ENCODE measurements at places on chromosomes 3 and 15.
A peak's percentile ranks its signal among the peaks of the same experiment; 100 is the strongest.

DNA sequence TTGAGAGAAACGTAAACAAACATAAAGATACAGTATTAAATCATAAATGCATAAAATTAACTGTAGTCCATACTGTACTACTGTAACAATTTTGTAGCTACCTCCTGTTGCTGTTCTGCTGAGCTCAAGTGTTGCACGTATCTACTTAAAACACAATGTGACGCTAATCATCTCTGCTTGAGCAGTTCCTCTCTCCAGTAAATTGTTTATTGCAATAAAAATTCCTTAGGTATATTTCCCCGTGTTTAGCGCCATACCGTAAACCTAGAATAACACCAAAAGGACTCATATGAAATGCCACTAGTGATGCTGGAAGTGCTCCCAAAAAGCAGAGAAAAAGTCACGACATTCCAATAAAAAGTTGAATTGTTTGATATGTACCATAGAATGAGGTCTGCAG, 152.3 kb downstream of the LRRN1 start:
- no peak for DNase-seq

DNA sequence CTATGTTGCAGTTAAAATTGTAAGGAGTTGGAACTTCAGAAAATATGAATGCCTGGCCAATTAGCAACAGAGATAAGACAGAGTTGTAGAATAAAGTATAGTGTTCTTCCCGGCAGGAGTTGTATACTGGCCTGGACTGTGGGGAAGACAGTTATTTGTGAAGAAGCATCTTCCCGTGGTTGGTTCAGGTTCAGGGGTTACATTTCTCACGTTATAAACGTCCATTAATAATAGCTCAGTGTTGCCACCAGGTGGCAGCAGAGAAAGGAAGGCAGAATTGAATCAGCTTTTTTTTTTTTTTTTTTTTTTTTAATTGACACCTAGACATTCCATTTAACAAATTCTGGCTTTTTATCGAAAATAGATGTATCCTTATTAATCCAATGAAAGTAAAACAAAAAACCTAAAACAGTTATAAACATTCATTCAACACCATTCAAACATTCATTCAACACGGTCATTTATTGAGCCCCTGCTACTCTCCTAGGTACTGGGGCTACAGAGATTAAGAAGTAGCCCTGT, 66.4 kb upstream of the NR2E3 start:
- peak; percentile 37 for DNase-seq

GRCh38 chr3:169634618-169635236, 28.8 kb downstream of the MECOM start:
- no peak for DNase-seq

GRCh38 chr3:139537361-139537760, 2.2 kb downstream of the RBP1 start:
- DNase-seq, result no peak

GRCh38 chr3:129105862-129106261, 15.7 kb downstream of the RAB43 start:
- DNase-seq, result no peak

- no peak for DNase-seq
These were observed 606.7 kb upstream of the MDFIC2 start for GRCh38 chr3:70919091-70919490.

GRCh38 chr3:129211772-129212171, 28.1 kb upstream of the CNBP start:
- DNase-seq, result no peak

DNA sequence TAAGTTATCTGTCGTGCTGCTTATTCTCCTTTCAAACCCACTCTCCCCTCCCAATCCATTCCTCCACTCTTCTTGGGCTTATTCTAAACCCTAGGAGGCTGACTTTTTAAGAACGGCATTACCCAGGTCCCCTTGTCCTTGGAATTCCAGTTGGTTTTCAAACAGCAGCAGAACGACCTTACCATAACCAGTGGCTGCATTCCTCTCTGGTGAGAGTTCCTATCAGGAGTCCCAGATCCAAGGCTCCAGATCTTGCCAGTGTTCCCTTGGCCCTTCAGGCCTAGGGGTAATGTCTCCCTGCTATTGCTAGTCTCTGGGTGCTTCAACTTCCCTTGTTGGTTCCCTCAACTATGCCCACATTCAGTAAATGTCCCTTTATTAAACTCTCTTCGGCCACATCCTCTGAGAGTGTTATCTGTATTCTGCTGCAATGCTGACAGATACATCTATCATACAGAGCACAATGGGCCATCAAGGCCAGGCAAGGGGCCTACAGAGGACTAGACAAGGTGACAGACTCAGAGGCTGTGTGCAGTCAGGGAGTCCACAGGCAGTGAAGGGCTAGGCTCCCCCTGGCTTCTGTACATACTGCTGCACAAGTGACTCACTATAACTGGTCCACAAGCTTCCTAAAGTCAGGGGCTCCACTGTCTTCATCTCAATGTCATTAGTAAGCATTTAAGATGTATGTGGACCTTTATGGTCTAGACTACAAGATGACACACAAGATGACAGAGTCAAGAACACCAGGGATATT, 10.1 kb downstream of the LYSMD2 start:
- no peak for DNase-seq

GRCh38 chr3:107212618-107213017, 164.6 kb upstream of the CCDC54 start:
- DNase-seq, result no peak

DNA sequence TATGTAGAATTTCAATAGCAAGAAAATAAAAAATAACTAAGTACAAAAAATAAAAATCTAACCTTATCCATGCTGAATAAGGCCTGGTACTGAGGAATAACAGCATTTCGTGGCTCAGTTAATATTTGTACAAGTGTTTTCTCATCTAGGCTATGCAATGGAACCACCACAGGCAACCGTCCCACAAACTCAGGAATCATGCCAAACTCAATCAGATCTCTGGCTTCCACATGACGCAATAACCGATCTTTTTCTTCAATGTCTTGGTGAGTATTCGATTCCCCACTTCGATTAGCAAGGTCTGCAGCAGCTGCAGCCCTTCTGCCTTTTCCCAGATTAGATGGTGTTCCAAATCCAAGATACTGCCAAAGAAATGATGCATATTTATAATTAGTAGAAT, 21.1 kb upstream of the PDCD7 start:
- no peak for DNase-seq

DNA sequence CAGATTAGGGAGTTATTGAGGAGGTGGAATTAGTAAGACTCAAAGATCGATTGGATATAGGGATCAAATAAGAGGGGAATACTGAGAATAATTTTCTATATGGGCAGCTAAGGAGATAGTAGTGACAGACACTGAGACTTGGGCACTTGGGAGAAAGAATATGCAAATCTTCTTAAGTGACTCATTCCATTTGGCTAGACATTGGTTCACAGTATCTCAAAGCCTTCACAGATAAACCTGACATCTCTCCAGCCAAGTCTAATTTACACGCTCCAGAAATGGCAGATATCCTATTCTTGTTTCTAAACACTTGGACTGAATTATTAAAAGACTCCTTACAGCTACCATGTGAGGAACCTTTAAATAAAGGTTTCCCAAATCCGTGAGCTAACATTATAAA, 104.6 kb upstream of the ADAMTS9 start:
- no peak for DNase-seq

DNA sequence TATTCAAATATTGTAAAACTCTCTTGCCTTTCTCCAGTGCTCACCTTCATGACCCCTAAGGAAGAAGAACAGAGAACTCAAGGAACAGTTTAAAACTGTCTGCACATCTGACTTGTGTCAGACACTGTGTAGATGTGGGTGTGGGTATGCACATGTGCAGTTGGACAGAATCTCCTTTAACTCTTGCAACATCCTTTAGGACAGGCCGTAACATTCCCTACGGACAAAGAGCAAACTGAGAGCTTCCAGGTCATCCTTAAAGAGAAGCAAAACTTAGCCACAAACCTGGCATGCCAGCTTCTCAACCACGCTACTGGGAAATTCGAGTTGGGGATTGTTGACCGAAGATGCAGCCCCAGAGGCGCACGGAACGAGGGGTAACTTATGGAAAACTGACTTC, 4.1 kb upstream of the SFMBT1 start:
- DNase-seq, result no peak

- no peak for DNase-seq
These were observed 247.8 kb downstream of the ALCAM start for GRCh38 chr3:105614288-105615030.

- DNase-seq, result no peak
These were observed 8.4 kb downstream of the SHF start for GRCh38 chr15:45179221-45179985.

DNA sequence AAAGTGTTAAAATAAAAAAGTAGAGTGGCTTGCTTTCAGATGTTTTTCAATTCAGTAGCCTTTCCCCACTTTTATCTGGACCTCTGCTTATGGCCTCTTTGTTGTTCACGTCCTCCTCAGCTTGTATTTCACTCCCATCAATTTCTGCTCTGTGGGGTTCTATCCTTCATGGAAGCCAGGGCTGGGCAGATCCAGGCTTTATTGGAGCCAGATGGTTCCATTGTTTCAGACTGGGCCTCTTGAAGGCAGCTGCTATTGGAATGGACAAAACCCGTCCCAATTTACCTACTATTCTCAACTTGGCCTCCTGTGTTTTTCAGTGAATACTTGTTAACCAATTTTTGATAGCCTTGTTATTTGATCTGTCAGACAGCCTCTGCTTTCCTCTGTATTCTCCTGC, 10.9 kb upstream of the AADACL2 start:
- no peak for DNase-seq

DNA sequence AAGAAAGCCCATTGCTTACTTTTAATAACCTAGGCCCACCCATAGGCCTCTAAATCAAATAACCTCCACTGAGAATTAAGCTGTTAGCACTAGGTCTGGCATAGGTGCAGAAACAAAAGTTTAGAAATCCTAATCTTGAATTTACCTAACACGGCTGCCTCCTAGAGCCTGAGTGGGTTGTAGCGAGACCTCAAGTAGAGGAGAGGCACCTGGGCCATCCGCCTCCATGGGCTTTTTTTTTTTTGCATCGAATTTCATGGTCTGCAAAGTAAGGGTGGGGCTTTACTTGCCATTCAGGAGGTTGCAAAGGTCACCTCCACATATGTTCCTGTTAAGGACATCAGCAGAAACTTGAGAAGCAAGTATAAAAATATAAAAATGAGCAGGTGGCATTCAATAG, 6.6 kb upstream of the TPM1 start:
- DNase-seq, result no peak

DNA sequence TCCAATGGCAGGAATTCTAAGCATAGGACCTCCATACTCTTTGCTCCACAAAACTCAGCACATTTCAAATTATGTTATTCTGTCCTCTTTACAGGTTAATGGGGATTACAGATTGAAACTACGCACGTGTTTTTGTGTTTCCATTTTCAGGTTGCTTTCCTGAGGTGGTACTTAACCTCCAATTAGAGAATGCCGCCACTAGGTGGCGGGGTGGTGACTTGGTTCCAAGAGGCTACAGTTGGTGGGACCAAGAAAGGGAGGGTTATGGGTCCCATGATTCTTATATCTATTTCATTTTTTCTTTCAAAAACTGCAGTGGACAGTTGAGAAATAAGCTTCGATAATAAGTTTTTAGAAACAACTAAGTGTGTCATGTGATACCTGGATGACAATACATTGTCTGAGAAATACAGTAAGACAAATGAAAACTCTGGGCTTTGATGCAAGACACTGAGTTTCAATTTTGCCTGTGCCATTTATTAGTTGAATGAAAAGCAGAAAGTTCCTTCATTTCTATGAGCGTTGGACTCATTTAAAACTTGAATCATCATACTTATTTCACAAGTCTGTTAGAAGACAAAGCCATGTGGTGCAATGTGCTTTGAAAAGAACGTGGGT, 539.0 kb downstream of the FGF12 start:
- DNase-seq, result no peak

DNA sequence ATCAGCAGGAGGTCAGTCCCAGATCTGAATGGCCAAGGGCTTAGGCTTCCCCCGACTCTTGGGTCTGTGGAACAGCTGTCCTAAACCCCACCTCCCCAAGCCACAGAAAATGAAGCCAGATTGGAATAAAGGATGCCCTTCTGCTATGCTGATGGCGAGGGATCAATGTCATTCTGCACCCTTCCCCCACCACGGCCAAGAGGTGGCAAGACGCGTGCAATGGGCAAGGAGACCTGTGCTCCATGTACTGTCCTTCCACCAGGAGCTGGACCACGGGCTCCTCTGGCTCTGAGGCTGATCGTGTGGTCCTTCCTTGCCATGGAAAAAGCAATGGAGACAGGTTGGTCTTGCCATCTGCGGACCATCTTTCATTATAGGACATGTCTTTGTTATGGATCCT, 32.6 kb upstream of the TBC1D21 start:
- DNase-seq, result no peak

DNA sequence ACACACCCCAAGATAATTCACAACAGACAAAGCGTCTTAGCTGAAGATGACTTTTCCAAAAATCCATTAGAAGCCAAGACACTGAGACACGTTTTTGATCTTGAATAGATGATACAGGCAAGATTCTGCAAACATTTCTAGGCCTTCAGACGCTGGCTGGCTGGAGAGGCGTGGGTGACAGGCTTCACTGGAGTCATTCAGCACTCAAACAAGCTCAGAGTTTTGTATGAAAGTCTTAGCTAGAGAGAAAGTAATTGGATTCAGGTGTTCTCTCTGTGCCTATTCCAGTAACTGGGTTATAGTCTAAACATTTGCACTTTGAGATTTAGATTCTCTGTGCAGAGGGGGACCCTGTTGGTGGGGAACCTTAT, 147.7 kb upstream of the BHLHE40 start:
- no peak for DNase-seq

GRCh38 chr15:100124361-100124760, 217.4 kb downstream of the ADAMTS17 start:
- DNase-seq, result no peak

GRCh38 chr3:75042941-75043340, 428.5 kb upstream of the CNTN3 start:
- no peak for DNase-seq

- DNase-seq, result no peak
These were observed 127.2 kb upstream of the DLG1 start for GRCh38 chr3:197425485-197426120.

DNA sequence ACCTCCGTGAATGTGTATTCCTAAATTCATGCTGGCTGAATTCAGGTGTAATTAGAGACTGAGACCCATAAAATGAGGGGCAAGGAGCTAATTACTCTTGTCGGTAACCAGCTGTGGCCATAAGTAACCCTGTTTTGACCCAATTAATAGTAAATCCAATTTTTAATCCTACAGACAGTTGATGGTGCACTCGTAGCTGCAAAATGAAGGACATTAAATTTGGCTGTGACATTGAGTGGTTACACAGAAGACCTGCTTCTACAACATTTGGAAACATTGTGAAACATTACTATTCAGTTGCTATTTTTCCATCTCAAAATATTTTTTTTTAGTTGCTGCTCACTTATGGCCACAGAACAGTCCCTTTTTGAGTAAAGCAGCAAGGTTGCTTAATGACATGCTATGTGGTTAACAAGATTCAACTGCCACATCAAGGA, 33.0 kb downstream of the MBNL1 start:
- DNase-seq, result no peak

All from stimulated activated CD8-positive, alpha-beta memory T cell treated with anti-CD3 and anti-CD28 coated beads, Interleukin-7, amount 100 ng/mL, for 1 hour (primary cell).